ENCODE measurements at places on chromosomes 3 and 15.
A peak's percentile ranks its signal among the peaks of the same experiment; 100 is the strongest.

GRCh38 chr3:39108200-39108710 is 775 bp downstream of the TTC21A start:
- DNase-seq = peak; percentile 68

- DNase-seq = no peak
These were observed 691.7 kb upstream of the CBLB start for GRCh38 chr3:106560451-106560966.

GRCh38 chr15:64642875-64643274 is 132.5 kb downstream of the RBPMS2 start:
- no peak for DNase-seq

GRCh38 chr15:73598530-73599160 is 34.5 kb downstream of the NPTN start:
- DNase-seq = no peak

DNA sequence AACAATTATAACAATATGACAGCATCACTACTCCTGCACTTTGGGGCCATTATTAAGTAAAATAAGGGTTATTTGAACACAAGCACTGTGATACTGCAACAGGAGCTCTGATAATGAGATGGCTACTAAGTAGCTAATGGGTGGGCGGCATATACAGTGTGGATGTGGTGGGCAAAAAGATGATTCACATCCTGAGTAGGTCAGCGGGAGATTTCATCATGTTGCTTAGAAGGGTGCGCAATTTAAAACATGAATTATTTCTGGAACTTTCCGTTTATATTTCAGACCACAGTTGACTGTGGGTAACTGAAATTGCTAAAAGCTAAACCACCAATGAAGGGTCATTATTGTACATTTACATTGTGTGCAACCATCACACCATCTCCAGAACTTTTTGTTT is 42.3 kb downstream of the FBXO22 start:
- DNase-seq = peak; percentile 79

DNA sequence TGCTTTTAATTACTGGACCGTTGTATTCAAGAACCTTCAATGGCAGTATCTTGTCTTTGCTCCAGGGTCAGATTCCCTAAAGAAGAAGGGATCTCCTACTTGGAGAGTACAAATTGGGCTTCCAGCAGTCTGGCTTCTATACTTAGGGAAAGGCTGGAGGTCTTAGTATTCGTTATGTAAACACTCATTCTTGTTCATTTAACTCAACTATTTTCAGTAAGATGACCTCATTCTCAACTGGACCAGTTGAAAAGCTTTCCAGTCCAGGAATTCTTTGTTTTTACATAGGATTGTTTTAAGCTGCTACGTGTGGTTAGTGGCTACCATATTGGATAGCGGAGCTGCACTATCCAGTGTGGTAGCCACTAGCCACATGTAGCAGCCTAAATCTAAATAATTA is 4.6 kb downstream of the SENP5 start:
- no peak for DNase-seq

DNA sequence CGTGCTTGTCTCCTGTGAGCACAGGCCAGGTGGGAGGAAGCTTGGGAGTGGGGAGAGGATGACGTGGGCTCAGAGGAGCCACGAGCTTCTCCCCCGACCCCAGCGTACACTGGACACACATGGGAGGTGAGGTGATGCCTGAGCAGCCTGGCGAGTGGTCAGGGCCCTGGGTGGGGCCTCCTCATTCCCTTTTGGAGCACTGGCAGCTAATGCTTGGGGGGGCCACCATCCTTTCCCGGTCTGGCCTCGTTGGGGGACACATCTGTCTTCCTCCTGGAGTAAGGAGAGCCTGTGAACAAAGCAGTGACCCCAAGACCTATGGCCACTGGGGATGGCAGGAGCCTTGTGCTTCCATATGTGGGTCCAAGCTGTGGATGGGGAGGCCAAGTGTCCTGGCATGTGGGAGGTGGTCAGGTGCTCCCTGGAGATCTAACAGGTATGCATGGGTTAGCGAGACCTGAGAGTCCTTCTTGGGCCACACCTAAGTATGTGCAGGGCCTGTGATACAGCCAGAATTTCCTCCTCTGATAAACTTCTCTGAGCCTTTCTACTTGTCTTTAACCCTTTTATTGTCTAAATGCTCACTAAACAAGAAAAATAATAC is 9.5 kb downstream of the KLF13 start:
- DNase-seq = no peak

GRCh38 chr3:16224325-16224724 is 40.4 kb downstream of the DPH3 start:
- DNase-seq = peak; percentile 18

Data from common myeloid progenitor, CD34-positive (primary cell).